ENCODE measurements at places on chromosomes 16 and 17.

GRCh38 chr16:20402651-20403050 lies 1.9 kb downstream of the PDILT start:
- DNase-seq: no peak

DNA sequence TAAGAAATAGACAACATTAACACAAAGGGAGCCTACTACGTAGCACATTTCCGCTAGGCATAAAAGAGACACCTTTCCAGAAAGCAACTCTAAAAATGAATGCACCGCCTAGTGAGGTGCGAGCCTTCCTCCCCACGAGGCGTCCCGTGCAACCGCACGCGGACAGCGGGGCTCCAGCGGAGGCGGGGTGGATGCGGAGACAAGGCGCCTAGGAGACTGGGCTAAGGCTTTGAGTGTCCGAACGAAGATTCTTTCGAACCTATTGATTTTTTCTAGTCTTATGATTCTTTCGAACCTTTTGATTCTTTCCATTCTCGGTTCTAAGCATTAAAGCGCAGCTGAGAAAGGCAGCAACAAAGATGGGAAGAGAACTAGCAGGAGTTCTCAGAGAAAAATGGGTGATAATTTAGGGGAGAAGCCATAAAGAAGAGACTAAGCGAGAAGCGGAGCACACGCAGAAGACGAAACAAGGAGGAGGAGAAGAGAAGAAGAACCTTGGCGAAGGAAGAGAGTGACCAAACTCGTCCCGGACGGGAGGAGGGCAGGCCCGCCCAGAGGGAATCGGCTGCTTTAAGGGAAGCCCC lies 394 bp upstream of the CPD start:
- no peak for DNase-seq

DNA sequence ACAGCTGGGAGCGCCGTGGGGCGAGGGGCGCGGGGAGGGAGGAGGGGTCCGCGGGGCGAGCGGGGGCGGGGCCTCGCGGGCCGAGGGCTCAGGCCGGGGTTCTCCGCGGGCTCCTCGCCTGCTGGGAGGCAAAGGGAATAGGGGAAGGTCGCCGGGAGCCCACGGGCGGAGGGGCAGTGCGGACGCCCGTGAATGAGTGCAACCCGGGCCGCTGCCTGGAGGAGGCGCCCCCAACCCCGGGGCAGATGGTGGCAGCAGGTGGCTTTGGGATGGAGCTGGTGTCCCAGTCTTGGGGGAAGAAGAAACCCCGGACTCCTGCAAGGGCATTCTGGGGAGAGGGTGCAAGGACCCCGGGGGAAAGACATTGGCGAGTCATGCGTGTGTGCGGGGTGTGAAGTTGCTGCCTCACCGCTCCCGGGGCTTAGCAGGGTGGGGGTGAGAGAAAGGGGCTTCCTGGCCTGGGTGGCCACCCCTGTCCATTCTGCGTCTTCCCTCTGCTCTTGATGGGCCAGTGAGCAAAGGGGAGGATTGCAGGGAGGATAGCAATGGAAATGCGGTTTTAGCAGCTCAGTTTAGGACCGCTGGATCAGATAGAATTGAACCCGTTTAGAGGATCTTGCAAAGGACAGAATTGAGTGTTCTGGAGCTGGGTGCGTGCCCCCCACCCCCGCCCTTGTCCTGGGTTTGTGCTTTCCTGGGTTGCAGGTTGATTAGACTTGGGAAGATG lies 526 bp downstream of the KIAA0513 start:
- DNase-seq: no peak

DNA sequence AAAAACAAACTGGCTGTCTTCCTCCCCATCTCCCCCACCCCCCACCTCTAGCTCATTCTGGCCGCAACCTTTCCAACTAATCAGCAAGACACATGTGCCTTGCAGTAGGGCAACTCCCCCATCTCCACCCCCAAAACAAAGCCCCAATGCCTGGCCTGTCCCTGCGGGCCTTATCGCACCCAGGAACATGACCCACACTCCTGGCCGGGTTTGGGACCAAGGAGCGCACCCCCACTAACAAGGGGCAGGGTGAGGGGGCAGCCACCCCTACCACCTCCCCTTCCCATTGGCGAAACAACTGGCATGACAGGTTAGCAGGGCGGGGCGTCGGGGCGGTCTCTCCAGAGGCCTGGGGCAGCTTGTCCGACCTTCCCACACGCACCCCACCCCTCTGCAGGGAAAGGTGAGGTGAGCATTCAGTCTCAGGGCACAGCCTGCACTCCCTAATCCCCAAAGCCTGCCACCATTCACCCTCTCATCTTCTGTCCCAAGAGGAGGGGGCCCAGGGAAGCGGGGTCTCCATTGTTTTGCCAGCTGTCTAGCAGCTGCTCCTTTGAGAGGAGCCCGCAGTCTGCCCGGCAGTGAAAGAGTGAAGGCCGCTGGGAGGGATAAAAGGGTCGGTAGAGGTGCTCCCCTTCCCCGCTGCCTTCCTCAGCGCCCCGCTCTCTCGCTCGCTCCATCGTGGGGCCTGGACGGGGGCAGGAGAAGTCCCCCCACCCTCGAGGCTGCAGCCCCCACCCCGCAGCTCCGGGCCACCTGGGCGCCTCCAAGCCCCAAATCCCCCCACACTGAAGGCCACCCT lies 765 bp downstream of the MYO18A start:
- DNase-seq: peak; percentile 37

- no peak for DNase-seq
Observed at GRCh38 chr17:82565551-82565950, 46.0 kb downstream of the FOXK2 start.

DNA sequence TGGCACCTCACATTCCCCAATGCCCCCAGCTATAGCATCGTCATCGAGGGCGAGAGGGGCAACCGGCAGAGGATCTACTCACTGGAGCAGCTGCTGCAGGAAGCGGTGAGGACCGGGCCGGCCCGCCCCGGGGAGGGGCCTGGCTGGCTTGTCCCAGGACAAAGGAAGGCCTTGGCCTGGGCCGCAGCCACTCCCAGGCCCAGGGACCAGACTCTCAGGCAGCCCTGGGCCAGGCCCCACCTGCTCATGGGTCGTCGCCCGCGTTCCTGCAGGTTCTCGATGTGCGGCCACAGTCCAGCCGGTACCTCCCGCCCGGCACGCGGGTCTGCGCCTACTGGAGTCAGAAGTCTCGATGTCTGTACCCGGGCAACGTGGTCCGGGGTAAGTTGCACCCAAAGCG lies 53.4 kb downstream of the ACTG1 start:
- no peak for DNase-seq

GRCh38 chr17:28908640-28909167 lies 5.8 kb upstream of the DHRS13 start:
- no peak for DNase-seq

GRCh38 chr17:78266771-78267170 lies 35.3 kb downstream of the TMEM235 start:
- DNase-seq: no peak

GRCh38 chr16:57798953-57799599 lies 3.2 kb downstream of the KIFC3 start:
- DNase-seq: no peak

DNA sequence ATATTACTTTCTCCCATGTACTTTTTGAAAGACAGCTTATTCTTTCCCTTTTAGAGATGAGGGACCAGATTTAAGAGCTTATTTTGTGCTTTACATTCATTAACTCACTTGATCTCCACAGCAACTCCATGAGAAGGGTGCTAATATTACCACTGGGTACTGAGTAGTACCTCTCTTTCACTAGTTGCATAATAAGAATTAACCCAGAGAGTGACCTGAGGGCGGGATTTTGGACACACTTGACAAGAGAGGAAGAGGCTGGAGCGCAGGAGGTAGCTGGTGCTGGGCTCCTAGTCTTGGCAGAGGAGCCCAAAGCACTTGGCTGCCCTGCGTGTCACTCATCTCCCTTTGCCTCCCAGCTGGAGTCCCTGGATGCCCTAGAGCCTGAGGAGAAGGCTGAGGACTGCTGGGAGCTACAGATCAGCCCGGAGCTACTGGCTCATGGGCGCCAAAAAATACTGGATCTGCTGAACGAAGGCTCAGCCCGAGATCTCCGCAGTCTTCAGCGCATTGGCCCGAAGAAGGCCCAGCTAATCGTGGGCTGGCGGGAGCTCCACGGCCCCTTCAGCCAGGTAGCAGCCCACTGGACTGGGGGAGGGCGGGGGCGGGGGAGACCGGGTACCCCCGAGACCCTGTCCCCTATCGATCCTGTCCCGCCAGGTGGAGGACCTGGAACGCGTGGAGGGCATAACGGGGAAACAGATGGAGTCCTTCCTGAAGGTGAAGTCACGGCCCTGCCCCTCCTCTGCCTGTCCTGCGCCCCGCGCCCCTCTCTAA lies 1.7 kb upstream of the MAZ start:
- DNase-seq: peak; percentile 60

GRCh38 chr16:73113336-73113735 lies 65.4 kb upstream of the ZFHX3 start:
- no peak for DNase-seq

- no peak for DNase-seq
Observed at GRCh38 chr17:10600571-10600970, 51.1 kb upstream of the MYH2 start.

- no peak for DNase-seq
Observed at GRCh38 chr17:57124053-57124452, 39.0 kb downstream of the AKAP1 start.
